Activated CD4-positive, alpha-beta T cell treated with anti-CD3 and anti-CD28 coated beads, Interleukin-10, Interleukin-2, amounts not matched to agents 100 ng/mL and 50 ng/mL, durations not matched to agents 16 hours and 8 hours (primary cell): ENCODE measurements at places on chromosomes 3 and 15.
A peak's percentile ranks its signal among the peaks of the same experiment; 100 is the strongest.

DNA sequence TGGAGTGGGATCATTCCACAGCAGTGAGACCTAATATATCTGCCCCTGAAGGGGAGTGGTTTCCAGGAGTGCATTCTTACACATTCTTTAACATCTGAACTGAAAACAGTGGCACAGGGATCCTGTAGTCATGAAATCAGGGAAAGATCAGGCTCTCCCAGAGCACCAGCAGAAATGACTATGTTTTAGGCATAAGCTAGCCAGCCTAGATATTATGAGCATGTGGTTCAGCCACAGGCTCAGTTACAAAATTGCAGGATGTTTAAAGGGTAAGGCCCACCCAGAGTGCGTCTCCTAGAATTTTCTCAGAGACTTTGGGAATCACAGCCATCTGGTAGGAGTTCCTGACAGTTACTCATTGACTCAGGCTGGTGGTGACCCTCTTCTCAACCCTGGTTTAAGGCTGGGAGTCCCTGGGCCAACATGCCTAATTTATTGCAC lies 20.9 kb downstream of the FSTL1 start:
- DNase-seq = no peak

DNA sequence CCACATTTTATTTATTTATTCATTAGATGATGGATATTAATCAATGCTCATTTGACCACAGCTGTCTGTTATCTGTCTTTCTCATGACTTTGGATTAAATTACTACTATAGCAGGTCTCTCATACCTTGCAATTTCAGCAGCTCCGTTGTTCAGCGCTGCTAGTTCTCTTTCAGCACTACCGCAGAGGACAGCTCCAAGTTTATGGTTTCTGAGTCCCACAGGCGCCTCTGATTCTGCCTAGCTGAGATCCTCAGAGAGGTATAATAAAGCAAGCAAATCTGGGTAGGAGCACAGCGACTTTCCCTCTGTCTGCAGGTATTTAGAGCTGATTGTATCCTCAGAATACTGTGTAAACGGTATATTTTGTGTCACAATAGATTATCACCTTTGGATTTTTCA lies 204.9 kb downstream of the CNTN4 start:
- DNase-seq = peak; percentile 2

DNA sequence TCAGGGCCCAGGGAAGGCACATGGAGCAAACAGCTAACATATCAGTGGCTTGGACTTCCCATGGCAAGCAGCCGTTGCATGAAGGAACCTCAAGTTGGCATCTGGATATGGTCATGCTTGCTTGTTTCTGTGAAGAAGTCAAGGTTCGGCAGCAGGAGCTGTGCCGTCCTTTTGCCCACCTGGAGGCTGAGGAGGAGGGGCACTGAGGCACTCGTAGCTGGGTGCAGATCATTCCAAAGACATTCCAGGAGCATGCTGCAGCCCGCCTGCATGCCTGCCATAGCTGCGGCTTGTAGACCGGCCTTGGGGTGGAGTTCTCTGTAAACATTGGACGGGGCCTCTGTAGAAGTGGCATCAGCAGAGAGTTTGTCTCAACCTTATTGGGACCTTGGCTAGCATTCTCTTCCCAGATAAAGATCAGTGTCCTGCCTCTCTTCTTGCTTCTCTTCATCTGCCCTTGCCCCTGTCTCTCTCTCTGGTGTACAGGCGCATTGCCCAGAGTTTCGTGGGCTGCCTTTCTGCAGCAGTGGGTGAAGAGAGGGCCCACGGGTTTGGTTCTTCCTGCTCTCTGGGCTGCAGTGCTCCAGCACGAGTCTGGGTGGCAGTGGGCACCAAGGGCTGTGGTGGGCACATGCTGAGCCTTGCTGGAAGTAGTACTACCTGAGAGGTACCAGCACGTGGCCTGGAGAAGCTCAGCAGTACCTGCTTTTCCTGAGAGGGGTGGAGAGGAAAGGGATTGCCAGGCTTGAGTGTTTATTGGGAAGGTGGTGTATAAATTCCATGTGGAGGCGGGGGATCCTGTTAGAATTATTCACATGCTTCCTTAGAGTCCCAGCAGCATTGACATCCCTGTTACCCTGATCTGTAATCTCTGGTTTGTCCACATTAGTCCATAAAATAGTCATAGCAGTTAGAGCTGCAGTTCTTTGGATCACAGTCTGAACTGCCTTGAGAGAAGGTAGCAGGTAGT lies 49.4 kb downstream of the CHCHD6 start:
- no peak for DNase-seq

DNA sequence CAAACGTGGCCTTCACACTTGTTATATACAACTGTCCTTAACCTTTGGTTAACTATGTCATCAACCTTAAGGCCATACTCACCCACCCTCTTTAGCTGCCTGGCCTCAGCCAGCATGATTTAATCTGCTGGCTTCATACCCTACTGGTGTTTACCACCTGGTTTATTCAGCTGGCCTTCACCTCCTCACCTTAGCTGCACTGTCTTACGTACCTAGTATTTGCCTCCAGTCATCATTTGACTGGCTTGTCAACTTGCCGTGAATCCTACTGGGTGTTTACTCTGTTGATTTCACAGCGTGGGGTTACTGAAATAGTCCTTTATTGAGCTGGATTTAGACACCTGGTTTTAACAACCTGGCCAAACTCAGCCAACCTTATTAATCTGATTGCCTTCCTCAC lies 102.8 kb downstream of the IL12A start:
- DNase-seq = no peak

GRCh38 chr3:160312014-160312624 lies 86.9 kb downstream of the C3orf80 start:
- no peak for DNase-seq

- no peak for DNase-seq
Measured at GRCh38 chr3:60585918-60586317, 665.3 kb downstream of the FHIT start.

- no peak for DNase-seq
Measured at GRCh38 chr15:39869858-39870515, 50.1 kb downstream of the GPR176 start.

DNA sequence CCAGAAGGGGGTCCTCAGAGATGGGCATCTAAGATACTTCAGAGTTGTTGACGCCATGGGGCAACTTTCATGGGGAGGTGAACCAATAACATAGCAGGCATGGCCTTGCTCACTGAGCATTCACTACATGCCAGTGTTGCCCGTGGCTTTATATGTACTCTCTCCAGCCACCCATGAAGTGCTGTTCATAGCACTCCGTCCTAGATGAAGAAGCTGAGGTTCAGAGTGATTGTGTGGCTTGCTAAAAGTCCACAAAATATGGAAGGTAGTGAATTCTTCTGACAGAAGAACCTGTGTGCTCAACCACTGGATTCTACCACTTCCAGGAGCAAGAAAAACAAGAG lies 9.8 kb upstream of the SEMA4B start:
- DNase-seq = no peak

GRCh38 chr15:41501931-41502794 lies 8.5 kb downstream of the ITPKA start:
- DNase-seq = no peak

GRCh38 chr3:105773291-105773690 lies 95.5 kb downstream of the CBLB start:
- peak; percentile 49 for DNase-seq

DNA sequence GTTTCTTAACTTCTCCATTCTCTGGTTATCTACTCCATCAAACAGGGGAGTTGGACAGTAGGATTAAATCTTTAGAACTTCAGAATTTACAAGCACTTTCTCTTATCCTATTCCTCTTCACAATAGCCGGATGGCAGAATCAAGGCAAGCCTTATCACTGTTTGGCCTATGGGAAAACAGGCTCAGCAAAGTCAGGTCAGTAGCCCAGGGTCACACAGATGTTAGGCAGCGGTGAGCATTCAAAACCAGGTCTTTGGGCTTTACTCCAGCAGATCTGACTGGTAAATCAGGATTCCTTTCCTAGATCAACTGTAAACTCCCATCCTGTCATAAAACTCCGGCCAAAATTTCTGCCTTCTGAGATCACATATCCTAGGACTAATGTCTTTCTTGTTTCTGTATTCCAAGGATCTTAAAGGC lies 258.4 kb downstream of the OPA1 start:
- DNase-seq = no peak

DNA sequence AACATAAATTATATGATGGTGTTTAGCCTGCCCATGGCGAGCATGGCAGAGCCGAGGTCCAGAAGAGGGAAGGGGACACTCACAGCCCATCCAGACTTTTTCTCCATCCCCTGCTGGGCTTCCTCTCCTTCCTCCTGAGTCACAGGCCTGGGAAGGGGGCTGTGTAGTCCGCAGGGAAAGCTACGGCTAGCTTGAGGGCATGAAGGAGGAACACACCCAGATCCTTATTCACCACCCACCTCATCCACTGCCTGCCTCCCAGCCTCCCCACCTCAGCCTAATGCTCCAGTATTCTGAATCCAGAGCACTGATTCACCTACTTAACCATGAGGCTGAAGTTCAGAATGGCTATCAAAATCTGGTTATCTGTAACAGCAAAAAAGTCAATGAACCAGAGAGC lies 97.8 kb downstream of the OXNAD1 start:
- no peak for DNase-seq

- no peak for DNase-seq
Measured at GRCh38 chr3:6264036-6264435, 596.9 kb upstream of the GRM7 start.

GRCh38 chr3:89116476-89116875 lies 9.1 kb downstream of the EPHA3 start:
- DNase-seq = no peak
